Activated T-helper 1 cell treated with anti-CD3 and anti-CD28 coated beads, Interleukin-2, amount 50 U/mL, for 16 hours (primary cell): ENCODE measurements at places on chromosomes 5 and 9.

- no peak for DNase-seq
Observed at GRCh38 chr5:107424491-107424890, 246.2 kb downstream of the EFNA5 start.

- no peak for DNase-seq
Observed at GRCh38 chr9:135726138-135726853, 24.3 kb downstream of the KCNT1 start.

- no peak for DNase-seq
Observed at GRCh38 chr5:180602481-180603075, 11.3 kb upstream of the SCGB3A1 start.

DNA sequence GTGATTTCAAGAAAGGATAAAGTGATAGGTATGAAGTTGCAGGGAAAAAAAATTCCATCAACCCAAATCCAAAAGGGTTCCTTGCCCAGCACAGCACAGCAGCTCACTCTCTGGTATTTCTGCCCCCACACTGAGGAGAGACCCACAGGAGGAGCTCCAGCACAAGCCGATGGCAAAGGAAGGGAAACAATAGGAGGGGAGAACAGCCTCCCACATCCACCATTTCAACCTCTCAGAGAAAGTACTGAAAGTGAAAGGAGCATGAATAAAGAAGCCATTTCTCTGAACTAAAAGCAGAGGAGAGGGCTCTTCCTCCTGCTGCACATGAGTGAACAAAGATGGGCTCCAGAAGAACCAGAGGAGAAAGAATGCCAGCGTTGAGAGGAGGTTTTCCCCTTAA is 54.9 kb upstream of the ZSWIM6 start:
- no peak for DNase-seq

- DNase-seq: no peak
Observed at GRCh38 chr5:84518370-84518769, 133.7 kb upstream of the EDIL3 start.

DNA sequence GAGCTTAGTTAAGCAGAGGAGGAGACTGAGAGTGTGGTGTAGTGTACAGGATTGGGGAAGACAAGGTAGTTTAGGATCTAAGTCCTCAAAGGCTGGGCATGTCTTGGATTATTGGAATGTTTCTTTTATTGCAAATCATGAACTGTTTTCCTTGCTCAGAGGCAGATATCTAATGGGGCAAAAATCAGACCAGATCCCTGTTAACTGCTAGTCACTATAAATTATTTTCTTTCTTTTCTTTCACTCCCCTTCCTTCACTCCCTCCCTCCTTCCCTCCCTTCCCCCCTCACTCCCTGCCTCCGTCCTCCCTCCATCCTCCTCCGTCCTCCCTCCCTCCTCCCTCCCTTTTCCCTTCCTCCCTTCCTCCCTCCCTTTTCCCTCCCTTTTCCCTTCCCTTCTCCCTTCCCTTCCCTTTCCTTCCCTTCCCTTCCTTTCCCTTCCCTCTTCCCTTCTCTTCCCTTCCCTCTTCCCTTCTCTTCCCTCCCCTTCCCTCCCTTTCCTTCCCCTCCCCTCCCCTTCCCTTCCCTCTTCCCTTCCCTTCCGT is 117.9 kb downstream of the WDR70 start:
- no peak for DNase-seq

GRCh38 chr5:38556088-38556598 is 303 bp downstream of the LIFR start:
- no peak for DNase-seq
